ENCODE measurements at places on chromosomes 4 and X.

DNA sequence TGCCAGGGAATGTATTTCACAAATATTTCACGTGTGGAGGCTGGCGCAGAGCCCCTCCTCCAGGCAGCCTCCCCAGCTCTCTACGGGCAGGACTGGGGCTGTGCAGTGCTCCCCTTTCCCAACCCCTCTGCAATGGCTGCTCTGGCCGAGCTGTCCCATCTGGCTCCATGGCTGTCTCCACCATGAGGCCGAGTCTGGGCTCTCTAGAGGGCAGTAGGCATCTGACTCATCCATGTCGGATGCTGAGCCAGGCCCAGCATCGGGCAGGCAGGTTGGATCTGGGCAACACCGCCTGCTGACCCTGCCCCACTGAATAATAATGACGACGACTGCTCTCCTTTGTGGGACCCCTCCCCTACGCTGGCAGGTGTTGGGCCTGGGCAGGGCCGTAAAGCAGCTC, 11.0 kb upstream of the SH3TC1 start:
- no peak for DNase-seq

GRCh38 chr4:16864199-16864598, 34.2 kb downstream of the LDB2 start:
- no peak for DNase-seq

DNA sequence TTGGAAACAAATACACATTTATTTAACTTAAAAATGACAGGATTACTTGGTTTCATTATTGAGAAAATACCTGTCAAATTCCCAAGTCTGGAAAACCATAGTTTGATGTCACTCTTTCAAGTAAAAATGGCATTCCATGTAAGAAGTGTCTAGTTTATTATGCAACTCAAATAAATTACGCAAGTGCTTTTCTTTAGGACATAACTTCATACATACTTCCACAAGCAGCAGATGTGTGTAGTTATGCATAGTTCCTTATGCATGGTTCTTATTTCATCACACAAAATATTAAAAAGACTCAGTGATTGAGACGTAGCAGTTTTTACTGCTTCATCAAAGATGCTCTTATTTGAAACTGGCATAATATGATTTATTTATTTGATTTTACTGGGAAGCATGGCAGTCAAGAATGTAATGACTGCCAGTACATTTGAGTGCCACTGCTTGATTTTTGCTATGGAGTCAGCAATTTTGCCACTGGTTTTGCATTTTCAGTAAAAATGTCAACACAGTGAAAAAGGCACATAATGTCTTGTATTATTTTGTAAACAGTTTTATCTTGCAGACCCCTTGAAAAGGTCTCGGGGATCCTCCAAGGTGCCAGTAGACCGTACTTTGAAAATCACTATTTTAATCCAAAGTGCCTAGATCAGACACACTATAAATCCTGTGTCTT, 62.1 kb downstream of the CLCN3 start:
- DNase-seq: no peak

- no peak for DNase-seq
Measured at GRCh38 chr4:24564488-24564887, 19.9 kb downstream of the DHX15 start.

DNA sequence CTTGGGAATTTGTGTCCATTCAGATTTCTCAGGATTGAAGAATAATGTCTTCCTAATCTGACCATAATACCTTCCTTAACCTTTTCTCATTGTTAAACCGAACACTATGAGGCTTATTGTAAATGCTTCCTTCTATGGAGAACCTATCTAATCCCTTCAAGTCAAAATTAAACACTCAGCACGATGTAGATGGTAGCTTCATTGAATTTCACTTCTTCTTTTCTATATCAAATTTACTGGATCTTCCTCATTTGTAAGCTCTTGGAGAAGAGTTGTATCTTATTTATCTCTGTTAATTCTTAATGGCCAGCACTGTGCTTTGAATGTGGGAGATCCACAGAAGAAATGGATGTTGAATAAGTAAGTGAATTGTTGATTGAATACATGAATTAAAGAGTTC, 109.0 kb upstream of the RAPGEF2 start:
- no peak for DNase-seq

DNA sequence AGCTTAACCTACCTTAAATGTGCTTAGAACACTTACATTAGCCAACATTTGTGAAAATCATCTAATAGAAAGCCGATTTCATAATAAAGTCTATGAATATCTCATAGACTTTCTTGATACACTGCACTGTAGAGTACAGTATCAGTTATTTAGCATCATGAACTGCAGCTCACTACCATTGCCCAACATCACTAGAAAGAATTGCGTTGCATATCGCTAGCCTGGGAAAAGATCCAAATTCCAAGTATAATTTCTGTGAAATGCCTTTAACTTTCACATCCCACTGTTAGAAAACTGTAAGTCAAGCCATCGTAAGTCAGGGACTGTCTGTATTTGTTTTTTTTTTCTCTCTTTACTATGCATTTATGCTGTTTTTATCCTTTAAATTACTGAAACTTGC, 918.6 kb upstream of the PABPC4L start:
- DNase-seq: no peak
